ENCODE measurements at places on chromosomes 16 and 17. TPM values are rescaled to one million over a fixed set of nuclear protein-coding genes. Genes with fewer than 3 reads are reported as not detected.

SLC38A8 gene
- not detected for total RNA-seq

GRAP gene
- total RNA-seq = 0.23 TPM

LRRC75A gene
- 0.39 TPM for total RNA-seq

STH gene
- total RNA-seq = not detected

USH1G gene
- 0.54 TPM for total RNA-seq

AGRP gene
- total RNA-seq = not detected

DNAH3 gene
- total RNA-seq = 0.12 TPM

HNF1B gene
- not detected for total RNA-seq

NPIPA5 gene
- total RNA-seq = 2.1 TPM

SPATA32 gene
- total RNA-seq = 0.21 TPM

DNA sequence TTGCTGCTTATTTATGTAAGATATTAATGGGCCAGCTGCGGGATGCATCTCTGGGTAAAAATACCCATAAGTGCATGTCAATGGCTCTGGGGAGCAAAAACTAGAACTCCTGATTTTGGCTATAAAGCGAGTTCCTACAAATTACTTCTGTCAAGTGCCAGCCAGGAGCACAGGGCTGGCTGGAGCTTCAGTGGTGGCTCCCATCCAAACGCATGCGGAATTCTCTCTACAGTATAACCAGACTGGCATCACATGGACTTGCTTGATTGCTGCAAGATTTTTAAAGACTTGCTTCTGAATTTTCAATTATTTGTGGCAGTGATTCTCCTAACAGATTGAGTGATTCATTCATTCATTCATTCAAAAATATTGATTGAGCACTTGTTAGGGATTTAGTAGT is 260.9 kb downstream of the PHKB start:
- no peak for DNase-seq

DNA sequence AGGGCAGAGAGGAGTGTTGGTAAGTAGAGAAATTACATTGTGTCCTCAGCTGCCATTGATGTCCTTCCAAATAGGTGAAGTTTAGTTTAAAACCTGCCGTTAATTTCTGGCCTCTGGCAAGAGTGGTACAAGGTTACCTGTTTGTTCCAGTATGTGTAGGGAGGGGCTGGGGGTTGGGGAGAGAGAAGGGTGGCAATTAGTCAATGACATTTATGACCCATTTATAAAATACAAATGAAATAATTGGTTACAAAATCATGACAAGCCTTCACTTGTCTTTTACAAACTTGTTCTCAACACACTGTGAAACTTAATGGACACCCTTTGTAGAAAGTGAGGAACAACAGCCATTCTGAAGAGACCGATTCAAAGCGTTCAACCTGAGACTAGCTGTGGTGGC is 281.0 kb downstream of the FTO start:
- no peak for DNase-seq

GRCh38 chr17:77409282-77410161 is 268.8 kb downstream of the SEC14L1 start:
- peak; percentile 75 for DNase-seq

DNA sequence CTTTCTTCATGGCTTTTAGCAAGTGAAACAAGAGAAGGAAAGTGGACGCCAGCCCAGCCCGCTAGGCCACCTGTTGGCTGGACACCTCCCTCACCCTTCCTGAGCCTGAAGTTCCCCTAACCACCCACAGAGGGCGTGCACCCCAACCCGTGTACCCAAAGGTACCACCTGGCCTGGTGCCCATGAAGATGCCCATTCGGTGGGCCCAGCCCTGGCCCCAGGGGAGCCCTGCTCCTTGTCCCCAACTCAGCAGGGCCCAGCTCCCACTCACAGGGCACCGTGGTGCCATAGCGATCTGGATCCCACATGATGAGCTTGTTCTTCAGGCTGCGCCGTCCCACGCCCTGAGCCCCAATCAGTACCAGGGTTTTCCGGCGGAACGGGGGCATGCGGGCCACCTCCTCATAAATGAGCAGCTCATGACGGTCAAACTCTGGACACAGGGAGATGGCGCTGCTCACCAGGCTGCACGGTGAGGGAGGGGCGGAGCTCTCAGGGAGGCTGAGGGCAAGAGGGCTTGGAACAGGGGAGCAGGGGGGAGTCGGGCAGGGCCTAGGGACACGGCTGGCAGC is 26.8 kb downstream of the MPP2 start:
- DNase-seq = peak; percentile 69

- peak; percentile 12 for DNase-seq
These were observed 28.7 kb upstream of the GAS7 start for GRCh38 chr17:10226930-10227695.

DNA sequence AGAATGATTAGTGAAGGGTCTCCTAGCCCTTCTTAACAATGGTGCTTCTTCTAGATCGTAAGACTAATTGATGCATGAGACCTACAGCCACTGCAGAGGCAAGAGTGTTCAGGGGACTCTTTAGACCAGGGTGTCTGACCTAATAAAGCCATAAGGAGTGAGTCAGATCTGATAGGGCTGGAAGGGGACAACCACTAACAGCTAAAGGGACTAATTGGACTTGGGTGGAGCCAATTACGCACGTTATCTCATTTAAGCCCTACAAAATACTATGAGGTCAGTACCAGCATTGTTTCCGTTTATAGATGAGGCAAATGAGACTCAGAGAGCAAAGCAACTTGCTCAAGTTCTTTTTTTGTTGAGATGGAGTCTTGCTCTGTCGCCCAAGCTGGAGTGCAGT is 14.5 kb upstream of the RNF222 start:
- DNase-seq = no peak

GRCh38 chr17:81990836-81991683 is 13.6 kb downstream of the ASPSCR1 start:
- DNase-seq = no peak

DNA sequence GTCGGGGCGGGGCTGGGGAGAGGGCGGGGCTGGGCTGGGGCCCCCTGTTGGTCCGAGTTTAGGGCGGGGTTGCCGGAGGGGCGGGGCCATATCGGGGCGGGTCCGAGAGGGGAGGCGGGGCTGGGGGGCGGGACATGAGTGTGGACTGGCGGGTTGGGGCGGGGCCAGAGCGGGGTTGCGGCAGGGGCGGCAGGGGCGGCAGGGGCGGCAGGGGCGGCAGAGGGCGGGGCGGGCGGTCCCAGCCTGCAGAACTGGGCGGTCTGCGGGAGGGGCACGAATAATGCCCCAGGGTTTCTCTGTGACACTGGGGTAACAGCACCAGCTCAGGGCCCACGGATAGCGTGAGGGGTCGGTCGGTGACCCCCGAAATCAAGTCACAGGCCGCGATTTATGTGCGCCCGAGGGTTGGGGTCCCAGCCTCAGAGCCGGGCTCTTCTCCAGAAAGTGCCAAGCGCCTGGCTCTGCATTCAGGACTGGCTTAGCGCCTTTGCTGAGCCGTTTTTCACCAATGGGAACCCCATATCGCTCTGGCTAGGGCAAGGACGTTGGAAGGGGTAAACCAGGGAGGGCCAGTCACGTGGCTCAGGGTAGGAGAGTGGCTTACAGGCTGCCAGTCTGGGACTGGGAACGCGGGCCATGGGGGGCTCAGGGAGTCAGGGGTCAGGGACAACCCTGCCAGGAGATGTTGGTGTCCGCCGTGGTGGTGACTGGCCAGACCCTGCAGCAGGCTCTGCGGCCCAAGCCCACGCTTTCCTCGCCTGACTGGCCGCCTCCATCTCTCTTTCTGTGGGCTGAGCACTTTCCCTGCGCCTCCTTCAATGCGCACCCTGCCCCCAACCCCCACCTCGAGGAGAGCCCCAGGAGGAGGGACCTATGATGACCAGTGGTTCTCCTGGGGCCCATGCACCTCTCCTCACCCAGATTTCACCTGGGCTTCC is 1.2 kb upstream of the METTL26 start:
- DNase-seq = no peak

DNA sequence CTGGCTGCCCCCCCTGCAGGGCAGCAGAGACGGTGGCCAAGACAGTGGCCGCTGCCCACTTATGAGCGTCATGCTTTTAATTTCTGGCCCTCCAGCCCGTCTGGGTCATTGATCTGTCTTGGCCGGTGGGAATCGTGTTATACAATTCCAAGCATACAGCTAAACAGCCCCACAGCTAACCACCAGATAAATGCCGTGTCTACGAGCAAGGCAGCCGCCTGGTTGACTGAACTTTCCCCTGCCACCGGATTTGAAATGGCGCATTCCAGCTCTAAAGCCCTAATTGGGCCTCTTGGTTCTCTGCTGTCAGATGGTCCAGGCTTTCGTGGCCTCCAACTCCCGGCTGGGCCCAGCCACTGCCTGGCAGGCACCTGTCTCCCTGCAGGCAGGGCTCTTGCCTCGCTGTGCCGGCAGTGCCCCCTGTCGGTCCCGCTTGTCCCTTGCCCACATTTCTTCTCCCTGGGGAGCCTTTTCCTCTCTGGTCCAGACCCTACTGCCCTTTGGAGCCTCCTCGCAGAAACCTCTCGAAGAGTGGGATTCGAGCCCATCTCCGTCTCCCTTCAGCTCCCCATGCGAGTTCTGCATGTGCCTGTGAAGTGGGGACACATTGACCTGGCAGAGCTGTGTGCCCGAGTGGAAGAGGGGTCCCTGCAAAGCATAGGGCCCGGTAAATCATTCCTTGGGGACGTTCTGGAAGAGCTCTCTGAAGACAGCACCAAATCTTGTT is 1.8 kb upstream of the RBFOX3 start:
- DNase-seq = peak; percentile 37

GRCh38 chr16:28543072-28543471 is 4.3 kb upstream of the NUPR1 start:
- no peak for DNase-seq

GRCh38 chr17:57874434-57875289 is 24.8 kb upstream of the MRPS23 start:
- peak; percentile 99 for DNase-seq

- no peak for DNase-seq
These were observed 7.5 kb upstream of the EDC4 start for GRCh38 chr16:67865318-67865717.

- DNase-seq = no peak
These were observed 33.7 kb upstream of the CDH15 start for GRCh38 chr16:89137666-89138512.

DNA sequence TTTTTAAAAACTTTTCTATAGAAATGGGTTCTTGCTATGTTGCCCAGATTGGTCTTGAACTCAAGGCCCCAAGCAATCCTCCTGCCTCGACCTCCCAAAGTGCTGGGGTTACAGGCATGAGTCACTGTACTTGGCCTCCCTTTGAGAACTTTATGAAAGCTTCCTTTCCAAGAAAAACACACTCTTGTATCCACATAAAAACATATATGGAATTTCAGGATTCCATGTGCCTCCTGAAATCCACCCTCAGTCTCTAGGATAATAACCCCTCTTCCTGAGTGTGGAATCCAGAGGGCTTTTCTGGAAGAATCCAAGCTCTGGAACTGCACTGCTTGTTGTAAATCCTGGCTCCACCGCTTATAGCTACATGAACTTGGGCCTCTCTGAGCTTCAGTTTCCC is 53.2 kb upstream of the MRTFB start:
- DNase-seq = no peak

DNA sequence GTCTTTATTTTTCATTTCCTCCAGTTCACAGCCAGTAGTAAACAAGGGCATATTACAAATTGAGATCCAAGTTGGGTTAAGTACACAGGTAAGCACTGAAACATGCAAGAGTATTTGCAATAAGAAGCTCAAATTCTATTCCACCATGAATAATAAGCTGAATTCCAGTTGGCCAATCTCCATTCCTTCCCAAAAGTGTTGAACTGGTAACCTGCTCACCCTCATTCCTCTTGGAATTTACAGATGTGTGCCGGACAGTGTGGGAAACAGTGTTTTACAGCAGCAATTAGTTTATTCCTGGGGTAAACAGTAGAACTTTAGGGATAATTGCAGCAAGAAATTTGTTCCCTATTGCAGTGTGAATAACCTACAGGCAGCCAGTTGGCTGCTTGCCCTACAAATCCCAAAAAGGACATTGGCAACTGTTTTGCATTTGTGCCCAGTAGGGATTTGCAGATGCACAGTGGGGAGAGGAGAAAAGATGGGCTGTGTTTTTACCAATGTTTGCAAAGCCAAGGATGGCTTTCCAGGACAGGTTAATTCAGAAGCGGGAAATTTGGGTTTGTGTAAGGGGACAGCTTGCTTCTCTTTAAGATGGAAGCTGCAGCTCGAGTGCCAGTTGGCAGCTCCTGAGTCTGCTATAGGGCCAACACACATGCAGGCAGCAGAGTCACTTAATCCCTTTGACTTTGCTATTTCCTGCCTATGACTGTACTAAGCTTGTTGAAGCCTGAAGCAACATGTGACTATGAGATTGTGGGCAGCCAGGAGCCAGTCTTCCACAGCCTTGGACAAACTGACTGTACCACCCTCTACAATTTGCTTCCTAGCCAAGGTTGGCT is 318.9 kb downstream of the MAP2K6 start:
- peak; percentile 96 for DNase-seq

- DNase-seq = no peak
These were observed 17.4 kb upstream of the GPRC5C start for GRCh38 chr17:74414510-74414909.

- peak; percentile 66 for DNase-seq
These were observed 24.8 kb downstream of the RAD51D start for GRCh38 chr17:35094902-35095301.

GRCh38 chr17:66306446-66306845 is 4.0 kb downstream of the PRKCA start:
- no peak for DNase-seq

DNA sequence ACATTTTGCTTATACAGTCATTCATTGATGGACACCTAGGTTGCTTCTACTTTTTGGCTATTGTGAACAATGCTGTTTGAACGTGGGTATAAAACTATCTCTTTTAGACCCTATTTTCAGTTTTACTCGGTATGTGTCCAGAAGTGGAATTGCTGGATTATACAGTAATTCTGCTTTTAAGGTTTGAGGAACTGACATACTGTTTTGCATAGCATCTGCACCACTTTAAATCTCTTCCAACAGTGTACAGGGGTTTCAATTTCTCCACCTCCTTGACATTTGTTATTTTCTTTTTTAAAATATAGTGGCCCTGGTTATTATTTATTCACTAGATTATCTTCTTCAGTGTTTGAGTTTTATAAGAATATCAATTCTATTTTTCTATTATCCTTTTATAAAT is 116.9 kb downstream of the USP22 start:
- no peak for DNase-seq

GRCh38 chr17:80818871-80819270 is 172.8 kb upstream of the CHMP6 start:
- no peak for DNase-seq

DNA sequence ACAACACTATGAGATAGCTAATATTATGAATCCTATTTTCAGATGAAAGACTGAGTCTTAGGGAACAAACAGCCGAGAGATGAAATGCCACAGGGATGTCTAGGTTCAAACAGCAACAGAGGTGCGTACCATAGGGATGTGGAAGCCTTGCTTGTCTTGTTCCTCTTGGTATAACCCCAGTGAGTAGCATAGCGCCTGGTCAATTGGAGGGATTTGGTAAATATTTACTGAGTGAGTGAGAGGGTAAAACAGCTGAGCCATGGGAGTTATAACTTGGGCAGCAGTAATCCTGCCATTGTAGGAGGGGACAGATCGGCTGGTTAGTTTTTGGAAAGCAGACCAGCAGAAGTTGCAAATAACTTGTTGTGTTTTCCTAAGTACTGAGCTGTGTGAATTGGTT is 80.2 kb downstream of the WWOX start:
- no peak for DNase-seq

GRCh38 chr17:17641621-17642409 is 39.4 kb upstream of the RAI1 start:
- peak; percentile 69 for DNase-seq

All from H4 (cell line).